ENCODE measurements at places on chromosomes 16 and 17. TPM values are rescaled to one million over a fixed set of nuclear protein-coding genes. Genes with fewer than 3 reads are reported as not detected.
A peak's percentile ranks its signal among the peaks of the same experiment; 100 is the strongest.

- no peak for DNase-seq
These were observed 103.9 kb upstream of the SEC14L1 start for GRCh38 chr17:77036841-77037381.

- no peak for DNase-seq
These were observed 1.5 kb downstream of the ENPP7 start for GRCh38 chr17:79732254-79732653.

DNA sequence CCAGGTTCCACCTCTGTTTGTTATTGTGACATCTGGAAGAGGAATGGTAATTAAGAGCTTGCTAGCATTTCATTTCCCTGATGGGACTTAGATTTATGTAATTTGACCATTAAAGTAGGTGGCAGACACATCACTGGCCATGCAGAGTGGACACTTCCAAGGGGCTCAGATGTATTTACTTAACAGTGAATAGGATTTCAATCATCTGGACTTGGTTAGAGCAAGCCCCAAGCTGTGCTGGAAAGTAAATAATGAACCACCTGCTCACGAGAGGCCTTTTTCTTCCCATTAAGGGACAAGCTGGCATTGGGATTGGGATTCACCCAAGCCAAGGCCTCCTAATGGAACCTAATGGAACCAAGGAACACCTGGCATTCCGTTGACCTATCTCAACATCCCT is 395.3 kb downstream of the HS3ST4 start:
- DNase-seq: no peak

TPSG1 gene
- 0.23 TPM for total RNA-seq

KCNJ18 gene
- total RNA-seq: not detected

- no peak for DNase-seq
These were observed 140.8 kb downstream of the HAPSTR1 start for GRCh38 chr16:9232102-9232770.

DNA sequence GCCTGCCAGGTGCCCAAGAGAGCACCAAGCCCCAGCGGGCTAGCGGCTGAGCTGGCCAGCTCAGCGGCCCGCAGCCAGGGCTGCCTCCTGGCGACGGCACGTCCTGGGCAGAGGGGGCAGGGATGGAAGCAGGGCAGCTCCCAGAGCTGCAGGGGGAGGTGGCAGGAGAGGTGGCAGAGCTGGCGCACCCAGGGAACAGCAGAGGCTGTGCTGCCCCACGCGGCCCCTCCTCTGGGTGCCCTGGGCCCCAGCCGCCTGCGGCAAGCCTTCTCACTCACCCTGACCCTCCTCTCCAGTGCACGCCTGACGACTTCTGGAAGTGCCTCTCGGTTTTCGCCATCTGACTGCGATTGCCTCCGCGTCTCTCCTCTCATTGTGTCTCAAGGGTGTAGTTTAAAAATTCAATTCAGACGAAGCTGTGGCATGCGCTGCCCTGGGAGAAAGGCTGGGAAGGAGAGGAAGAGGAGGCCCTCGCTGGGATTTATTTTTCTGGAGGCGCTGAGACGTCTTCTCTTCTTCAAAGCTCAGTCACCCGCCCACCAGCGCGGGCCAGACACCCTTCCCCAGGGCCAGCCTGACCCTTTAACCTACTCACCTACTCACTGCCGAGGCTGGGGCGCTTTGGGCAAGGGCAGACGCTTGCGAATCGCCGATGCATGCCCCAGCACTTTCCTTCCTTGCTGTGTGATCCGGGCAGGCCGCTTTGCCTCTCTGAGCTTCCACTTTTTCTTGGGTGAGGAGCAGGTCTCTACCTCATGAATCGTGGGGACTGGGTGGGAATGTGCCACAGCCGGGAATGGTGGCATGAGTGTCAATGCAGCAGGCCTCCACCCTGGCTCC is 24.9 kb downstream of the GSE1 start:
- no peak for DNase-seq

OR1A1 gene
- not detected for total RNA-seq

DNA sequence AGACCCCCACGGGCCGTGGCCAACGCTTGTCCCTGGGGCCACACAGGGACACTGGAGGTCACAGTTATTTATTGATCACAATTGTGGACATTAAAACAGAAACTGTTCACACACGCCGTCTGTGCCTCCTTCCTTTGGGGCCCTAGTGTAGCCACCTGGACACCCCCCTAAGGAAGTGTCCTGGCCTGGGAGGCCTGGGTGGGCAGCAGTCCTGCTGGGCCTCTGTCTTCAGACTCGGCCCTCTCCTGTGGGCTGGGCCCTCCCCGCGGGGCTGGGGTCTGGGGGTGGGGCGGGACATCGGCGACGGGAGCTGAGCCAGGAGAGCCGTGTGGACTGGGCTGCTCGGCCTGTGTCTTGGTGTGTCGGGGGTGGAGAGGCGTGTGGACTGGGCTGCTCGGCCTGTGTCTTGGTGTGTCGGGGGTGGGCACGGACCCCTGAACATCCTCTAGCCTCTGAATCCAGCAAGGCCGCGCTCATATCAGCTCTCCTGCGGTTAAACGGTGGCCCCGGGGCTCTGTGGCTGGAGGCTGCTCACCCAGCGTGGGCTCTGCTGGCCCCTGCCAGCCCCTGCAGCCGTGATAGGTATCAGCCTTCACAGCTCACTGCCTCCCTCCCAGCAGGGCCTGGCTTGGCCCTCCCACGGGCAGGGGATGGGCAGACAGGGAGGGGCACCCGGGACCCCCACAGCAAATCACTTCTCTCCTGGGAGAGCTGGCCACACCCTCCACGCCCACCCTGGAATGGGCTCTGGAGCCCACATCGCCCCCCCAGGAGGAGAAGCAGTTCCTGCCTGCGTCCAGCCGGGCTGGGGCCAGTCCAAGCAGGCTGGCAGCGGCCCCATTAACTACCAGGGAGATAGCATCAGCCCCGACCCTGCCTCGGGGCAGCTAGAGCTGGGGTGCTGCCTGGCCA is 1.1 kb upstream of the NHLRC4 start:
- DNase-seq: no peak

DNA sequence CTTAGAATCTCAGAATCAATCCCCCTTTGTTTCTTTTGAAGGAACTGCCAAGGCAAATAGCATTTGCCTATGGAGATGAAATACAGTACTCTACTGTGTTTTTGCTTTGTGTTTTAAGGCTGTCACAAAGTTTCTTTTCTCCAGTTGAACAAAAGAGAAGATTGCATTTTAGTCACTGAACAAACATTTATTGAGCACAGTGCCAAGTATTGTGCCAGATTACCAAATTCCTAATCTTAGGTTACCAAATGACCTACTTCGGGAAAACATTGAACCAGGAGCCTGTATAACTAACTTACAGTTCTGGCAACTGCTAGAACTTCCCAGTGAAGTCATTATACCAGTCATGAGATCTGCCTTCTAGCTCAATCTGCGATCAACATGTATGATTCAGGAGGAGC is 3.0 kb upstream of the UBB start:
- peak; percentile 18 for DNase-seq

GRCh38 chr16:75266738-75267630 is 15.6 kb upstream of the BCAR1 start:
- no peak for DNase-seq

DNA sequence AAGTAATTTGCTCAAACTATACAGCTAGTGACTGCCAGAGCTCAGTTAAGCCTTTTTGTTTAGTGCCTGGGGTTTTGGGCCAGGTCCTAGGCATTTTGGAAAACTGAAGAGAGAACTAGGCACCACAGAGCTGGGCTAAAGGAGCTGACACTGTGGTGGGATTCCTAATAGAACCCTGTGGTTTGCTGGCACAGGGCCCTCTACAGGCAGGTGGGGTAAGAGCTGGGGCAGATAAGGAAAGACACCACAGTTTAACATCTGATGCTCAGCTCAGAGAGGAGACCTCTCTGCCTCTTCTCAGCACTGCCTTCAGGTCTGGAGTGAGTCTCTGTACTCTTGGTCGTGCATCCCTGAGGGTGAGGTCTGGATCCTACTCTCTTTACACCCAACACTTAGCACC is 121.2 kb downstream of the SNX11 start:
- no peak for DNase-seq

DNA sequence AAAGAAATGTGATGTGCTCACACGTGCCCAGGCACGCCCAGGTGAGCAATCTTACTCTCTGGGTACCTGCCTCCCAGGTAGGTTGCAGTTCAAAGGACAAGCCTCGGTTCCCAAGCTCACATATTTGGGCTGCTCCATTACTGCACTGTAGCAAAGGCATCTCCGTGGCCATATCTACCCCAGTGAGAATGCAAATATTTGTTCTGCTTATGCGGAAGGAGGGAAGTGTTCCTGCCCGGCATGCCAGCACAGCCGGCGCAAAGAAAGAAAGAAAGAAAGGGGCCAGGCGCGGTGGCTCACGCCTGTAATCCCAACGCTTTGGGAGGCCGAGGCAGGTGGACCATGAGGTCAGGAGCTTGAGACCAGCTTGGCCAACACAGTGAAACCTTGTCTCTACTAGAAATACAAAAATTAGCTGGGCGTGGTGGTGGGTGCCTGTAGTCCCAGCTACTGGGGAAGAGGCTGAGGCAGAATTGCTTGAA is 30.7 kb downstream of the SLC43A2 start:
- DNase-seq: no peak

GRCh38 chr17:79711715-79712305 is 18.9 kb upstream of the ENPP7 start:
- no peak for DNase-seq

GRCh38 chr17:12671906-12672305 is 6.2 kb downstream of the MYOCD start:
- no peak for DNase-seq

- DNase-seq: no peak
These were observed 50.3 kb downstream of the KPNA2 start for GRCh38 chr17:68085771-68086381.

PPL gene
- not detected for total RNA-seq

DNAH9 gene
- total RNA-seq: not detected

CHD9NB gene
- total RNA-seq: 3.5 TPM

DNA sequence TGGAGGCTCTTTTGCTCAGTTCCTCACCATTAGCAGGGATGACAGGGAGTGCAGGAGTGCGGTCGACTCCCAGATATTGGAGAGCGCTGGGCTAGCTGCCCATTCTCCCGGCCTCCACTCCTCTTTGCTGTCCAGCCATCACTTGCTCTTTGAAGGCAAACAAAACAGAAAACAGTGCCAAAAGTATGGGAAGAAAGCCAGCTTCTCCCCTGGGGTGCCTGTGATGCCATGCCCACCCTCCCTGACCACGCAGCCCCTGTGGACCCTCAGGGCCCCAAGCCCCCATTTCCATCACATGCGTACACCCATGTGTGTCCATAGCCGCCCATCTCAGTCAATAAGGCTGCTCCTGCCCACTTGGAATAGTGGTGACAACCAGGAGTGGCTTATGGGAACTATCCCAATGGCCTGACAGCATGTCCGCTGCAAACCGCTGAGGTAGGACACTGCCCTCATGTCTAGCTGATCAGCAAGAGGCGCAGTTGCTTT is 30.0 kb downstream of the MAPT start:
- DNase-seq: no peak

LMF1 gene
- 18.3 TPM for total RNA-seq

All from HFFc6 (cell line).